ENCODE measurements at places on chromosomes 6 and 20. TPM values are rescaled to one million over a fixed set of nuclear protein-coding genes. Genes with fewer than 3 reads are reported as not detected.

The COL9A1 gene
- 0.51 TPM for polyA plus RNA-seq

The JPH2 gene
- 61.9 TPM for polyA plus RNA-seq

- DNase-seq = peak; percentile 39
Observed at GRCh38 chr6:68778356-68779020, 143.4 kb downstream of the ADGRB3 start.

The ACSS2 gene
- 213 TPM for polyA plus RNA-seq

DNA sequence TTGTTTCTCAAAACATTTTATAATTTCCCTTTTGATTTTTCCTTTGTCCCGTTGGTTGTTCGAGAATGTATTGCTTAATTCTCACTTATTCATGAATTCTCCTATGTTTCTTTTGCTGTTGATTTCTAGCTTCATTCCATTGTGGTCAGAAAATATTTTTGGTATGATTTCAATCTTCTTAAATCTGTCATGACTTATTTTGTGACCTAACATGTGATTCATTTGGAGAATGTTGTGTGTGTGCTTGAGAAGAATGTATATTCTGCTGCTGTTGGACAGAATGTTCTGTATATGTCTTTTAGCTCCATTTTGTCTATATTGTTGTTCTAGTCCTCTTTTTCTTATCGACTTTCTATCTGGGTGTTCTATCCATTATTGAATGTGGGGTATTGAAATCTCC is 286.2 kb upstream of the RNF217 start:
- DNase-seq = no peak

- peak; percentile 74 for DNase-seq
Observed at GRCh38 chr6:159969921-159970320, 1.0 kb downstream of the IGF2R start.

The OPRM1 gene
- not detected for polyA plus RNA-seq

DNA sequence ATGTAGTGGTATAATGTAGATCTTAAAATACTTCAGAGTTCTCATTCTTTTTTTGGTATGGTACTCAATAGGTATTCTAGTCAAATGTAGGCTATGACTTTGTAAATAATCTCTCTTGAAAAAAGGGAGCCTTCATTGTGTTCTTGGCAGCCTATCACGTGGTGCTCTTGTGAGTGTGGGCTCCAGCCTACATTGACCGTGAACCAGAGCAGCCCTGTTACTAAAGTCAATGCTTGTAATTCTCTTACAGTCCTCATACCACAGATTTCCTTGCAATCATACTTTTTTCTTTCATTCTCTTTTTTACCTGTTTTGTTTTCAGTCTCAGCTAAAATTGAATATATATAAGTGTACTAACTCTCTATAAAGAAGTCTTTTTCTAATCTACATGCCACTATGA is 31.1 kb downstream of the ARID1B start:
- no peak for DNase-seq

DNA sequence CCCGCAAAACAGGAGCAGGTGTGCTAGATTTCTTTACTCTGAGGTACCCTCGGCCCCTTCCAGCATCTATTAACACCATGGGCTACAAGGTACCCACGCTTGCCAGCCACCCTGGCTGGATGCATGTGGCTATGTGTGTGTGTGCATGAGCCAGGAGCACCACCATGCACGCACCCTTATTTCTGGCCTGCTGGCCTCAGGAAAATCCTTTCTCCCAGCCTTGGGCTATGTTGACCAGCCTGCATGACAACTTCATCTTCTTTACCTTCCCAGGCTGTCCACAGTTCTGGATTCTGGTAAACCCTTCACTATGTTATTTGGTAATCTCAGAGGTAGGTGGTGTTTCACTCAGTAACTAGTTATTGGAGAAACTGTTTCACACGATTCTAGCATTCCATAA is 40.4 kb downstream of the GPR6 start:
- DNase-seq = no peak

The HTR1E gene
- not detected for polyA plus RNA-seq

- DNase-seq = no peak
Observed at GRCh38 chr20:32116079-32116521, 6.6 kb downstream of the TM9SF4 start.

DNA sequence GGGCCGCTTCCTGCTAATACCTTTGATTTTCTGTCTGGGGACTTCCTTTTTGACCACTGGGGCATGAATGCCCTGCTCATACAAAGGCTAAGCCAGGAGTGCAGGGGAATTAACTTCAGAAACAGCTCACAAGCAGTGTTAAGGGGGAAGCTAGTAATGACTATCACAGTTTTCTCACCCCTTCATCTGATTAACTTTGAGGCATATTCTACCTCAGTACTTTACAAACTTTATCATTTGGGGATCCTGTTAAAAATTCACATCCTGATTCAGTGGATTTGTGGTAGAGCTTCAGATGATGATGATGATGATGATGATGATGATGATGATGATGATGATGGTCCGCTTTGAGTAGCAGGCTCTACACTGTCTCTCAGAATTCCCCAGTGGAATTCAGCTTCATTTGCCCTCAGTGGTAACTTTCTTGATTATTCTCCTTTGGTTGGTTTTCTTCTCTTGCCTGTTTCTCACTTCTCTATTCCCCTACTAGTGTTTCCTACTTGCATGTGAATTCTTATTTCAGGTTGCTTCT is 78.4 kb upstream of the TMEM170B start:
- DNase-seq = no peak

The CAGE1 gene
- polyA plus RNA-seq = not detected

GRCh38 chr6:28160233-28160632 is 18.6 kb downstream of the ZKSCAN8 start:
- DNase-seq = no peak

The CST2 gene
- polyA plus RNA-seq = not detected

GRCh38 chr6:158621694-158622544 is 22.6 kb downstream of the DYNLT1 start:
- DNase-seq = no peak

DNA sequence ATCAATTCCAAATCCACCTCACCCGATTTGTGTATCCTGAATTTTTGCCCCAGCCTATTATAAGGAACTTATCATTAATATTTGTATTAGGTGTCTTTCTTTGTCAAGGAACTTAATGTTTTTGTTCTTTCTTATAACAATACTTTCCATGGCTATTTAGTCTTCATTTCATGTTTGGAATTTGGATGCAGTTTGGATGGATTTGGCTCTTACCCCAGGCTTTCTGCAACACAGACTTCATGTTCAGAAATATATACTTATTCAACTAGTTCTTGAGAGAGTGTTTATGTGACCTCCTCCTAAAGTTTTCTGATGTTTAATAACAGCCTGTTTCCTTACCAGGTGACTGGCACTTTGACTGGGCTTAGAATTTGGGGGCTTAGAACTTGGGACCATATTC is 35.9 kb upstream of the TOX2 start:
- DNase-seq = no peak

DNA sequence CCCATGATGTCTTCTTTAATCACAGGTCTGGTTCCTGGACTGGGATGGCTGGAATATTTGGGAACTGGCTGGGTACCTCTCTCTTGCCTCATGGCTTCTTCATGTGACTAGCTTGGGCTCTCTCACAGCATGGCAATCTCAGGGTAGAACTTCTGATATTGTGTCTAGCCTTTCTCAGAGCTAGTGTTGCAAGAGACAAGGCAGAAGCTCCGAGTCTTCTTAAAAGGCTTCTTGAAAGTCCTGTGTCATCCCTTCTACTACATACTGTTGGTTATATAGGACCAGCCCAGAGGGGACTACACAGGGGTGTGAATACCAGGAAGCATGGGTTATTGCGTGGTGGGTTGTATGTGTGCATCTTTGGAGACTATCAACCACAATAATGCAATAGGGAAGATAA is 23.3 kb downstream of the BCAS1 start:
- DNase-seq = no peak

DNA sequence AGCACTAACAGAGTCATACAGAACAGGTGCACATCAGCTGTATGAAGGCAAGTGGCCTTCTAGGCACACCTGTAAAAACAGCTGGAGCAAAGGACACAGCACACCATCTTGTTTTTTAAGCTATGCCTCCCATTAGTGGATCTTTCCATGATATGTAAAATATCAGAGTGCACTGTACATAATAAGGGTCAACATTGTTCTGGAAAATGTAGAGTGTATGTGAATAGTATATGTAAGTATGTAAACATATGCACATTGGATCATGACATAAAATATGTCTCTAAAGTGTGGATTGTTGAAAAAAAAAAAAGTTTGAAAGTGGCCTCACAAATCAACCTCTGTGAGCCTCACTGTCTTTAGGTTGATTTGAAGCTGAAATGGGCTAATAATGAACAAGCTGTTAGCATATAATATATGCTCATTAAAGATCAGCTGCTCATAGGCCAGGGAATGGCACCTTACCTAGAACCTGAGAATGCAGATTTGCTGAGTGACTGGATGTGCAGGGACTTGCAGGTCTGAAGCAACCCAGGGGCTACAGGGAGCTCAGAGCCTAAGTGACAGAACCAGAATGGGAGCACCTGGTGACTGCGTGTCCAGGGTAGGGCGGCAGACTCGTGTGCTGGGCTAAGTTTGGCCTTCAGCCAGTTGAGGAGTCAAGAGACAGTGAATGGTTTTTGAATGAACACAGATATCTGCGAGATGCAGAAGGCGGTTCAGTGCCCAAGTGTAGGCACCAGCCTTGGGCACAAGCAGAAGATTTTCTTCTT is 198.6 kb downstream of the TMEM242 start:
- no peak for DNase-seq

- DNase-seq = no peak
Observed at GRCh38 chr20:53299831-53300230, 293.8 kb downstream of the ZNF217 start.

DNA sequence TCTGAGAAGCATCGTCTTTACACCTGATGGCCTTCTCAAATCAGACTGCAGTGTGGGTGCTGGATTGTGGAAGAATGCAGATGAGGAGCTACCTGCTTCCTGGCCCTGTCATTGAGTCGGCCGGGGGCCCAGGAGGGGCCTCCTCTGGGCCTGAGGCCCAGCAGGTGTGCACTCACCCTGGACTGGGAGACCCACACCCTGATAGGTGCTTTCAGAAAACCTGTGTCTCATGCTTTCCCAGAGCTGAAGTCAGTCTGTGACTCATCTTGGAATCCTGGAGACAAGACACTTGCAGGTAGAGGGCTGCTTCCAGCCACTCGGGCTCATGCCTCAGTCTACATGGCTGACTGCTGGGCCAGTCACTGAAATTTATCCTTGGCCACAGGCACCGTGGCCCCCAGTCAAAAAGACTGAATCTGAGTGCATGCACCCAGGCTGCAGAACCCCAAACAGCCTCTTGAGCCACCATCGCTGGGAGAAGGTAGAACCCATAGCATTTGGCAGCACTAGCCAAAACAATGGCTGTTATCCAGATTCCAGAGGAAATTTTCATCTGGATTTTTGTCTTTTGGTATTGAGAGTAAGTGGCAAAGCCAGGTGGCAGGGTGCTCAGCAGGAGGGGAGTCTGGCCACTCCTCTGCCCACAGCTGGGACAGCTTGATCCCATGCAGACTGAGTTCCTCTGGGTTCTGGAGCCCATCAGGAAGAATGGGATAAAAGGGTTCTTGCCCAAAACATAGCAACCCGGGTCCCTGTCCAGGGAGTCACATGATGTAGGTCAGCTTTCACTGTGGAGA is 182.0 kb upstream of the CST7 start:
- no peak for DNase-seq

DNA sequence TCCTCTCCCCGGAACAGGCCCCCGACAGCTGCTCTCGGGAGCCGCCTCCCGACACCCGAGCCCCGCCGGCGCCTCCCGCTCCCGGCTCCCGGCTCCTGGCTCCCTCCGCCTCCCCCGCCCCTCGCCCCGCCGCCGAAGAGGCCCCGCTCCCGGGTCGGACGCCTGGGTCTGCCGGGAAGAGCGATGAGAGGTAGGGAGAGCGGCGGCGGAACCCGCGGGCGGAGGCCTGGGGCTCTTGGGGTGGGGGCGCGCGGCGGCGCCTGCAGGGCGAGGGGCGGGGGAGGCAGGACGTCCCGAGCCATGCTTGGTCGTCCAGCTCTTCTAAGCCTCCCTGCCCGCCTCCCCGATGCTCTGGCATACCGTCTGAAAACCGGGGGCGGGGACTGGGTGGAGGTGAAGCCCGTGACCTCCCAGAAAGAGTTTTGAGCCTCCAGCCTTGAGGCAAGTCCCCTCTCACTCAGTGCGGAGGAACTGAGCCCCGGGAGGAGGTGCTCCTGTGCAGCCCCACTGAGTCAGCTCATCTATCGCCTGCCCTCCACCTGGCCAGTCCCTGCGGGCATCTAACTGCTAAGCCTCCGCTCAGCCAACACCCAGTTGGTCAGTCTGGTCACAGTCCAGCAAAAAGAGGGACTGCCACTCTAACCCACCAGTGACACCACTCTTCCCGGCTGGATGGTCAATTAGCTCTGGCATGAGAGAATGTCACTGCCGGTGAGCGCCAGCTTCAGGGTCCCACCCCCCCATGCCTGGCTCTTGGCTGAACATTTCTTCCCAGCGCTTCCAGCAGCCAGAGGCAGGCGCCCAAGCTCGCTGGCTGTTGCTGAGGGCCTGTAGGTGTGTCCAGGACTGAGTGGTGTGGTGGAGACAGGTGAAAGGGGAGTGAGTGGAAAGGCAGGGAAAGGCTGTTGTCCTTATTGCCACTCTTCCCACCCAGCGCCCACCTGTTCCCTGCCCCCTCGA is 482 bp downstream of the DDR1 start:
- no peak for DNase-seq

DNA sequence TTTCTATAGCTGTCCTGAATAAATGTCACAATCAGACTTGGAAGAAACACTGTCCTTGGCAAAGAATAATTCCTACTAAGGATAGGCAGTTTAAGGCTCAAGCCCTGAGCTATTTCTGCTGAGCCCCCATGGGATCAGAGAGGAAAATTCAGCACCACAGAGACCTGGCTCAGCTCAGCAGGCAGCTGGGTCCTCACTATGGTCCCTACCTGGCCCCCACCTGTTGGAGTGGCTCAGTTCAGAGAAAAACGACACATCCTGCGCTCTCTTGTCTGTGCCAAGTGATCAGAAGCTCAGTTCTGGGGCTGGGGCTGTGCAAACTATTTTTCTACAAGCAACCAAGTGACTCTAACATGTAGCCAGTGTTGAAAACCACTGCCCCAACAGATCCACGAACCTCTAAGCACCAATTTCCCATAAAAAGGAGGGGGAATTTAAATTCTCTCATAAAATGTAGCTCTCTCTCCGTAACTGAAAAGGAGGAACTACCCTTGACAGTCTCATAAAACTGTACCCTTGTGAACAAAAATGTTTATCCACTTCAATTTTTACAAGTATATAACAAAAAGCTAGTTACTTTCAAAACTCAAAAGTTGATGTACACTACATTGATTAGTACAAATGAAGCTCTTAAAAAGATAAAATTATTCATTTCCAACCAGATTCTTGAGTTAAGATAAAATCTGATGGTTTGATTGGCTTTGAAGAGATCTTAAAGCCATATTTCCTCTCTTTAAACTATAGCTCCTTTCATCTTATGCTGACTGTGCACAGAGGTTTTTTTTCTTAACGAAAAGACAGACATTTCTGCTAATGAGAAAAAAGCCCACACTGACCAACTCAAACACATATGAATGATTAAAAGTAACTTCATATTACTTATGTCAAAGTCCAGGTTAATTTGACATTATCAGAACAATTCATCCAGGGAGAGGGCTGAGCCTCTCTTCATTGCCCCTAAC is 52.0 kb downstream of the KIF13A start:
- no peak for DNase-seq

DNA sequence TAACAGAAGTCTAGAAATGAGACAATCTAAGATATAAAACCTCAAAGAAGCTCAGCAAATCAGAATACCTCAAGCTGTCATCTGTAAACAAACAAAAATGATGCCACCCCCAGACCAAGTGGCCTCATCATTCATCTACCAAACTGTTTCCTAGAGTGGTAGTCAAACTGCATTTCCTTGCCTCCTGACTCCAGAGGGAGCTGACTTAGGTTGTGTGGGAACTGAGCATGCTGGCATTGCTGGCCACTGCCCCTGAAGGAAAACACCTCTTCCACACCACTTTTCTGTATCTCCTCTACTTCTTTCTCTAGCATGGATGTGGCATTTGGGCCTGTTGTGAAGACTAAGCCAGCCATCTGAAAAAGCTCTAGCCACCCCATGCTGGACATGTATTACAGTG is 56.3 kb downstream of the ZHX3 start:
- DNase-seq = no peak

Measured in heart right ventricle (tissue), 16 donors.